ENCODE measurements at places on chromosomes 3 and 15.

- H3K36me3 ChIP-seq = no peaks in the 10 kb centered on the region
- peaks cover 6% of the 10 kb centered on the region for H3K4me1 ChIP-seq
- no peak for DNase-seq
- H3K27ac ChIP-seq = no peak overlapping the region
- H3K4me3 ChIP-seq = no peak overlapping the region
These were observed 61.1 kb downstream of the DIPK2A start for GRCh38 chr3:144032531-144033239.

- no peak overlapping the region for H3K27ac ChIP-seq
- peaks cover 5% of the 10 kb centered on the region for H3K36me3 ChIP-seq
- DNase-seq = no peak
- no peak overlapping the region for H3K4me3 ChIP-seq
These were observed 179.4 kb downstream of the GBE1 start for GRCh38 chr3:81581966-81582599.

- peaks cover 66% of the 10 kb centered on the region for H3K36me3 ChIP-seq
- peaks cover 57% of the 10 kb centered on the region for H3K4me1 ChIP-seq
- no peak overlapping the region for H3K27ac ChIP-seq
- DNase-seq = no peak
- H3K4me3 ChIP-seq = no peak overlapping the region
These were observed 554.7 kb downstream of the FOXP1 start for GRCh38 chr3:71028802-71029201.

GRCh38 chr3:172696357-172696756 lies 14.5 kb downstream of the NCEH1 start:
- H3K36me3 ChIP-seq = no peaks in the 10 kb centered on the region
- H3K27me3 ChIP-seq = no peaks in the 10 kb centered on the region
- H3K4me3 ChIP-seq = no peak overlapping the region
- H3K4me1 ChIP-seq = peaks cover 10% of the 10 kb centered on the region
- H3K27ac ChIP-seq = no peak overlapping the region
- DNase-seq = no peak

GRCh38 chr3:24520976-24521419 lies 26.3 kb upstream of the THRB start:
- H3K36me3 ChIP-seq = no peaks in the 10 kb centered on the region
- H3K4me1 ChIP-seq = no peaks in the 10 kb centered on the region
- no peak for DNase-seq
- H3K27ac ChIP-seq = no peak overlapping the region
- no peak overlapping the region for H3K4me3 ChIP-seq

GRCh38 chr3:196872316-196872715 lies 4.6 kb downstream of the SENP5 start:
- H3K4me1 ChIP-seq = peaks cover 17% of the 10 kb centered on the region
- DNase-seq = no peak
- H3K27ac ChIP-seq = no peak overlapping the region
- no peaks in the 10 kb centered on the region for H3K27me3 ChIP-seq
- peaks cover 13% of the 10 kb centered on the region for H3K36me3 ChIP-seq

GRCh38 chr15:42071717-42072116 lies 22.6 kb downstream of the PLA2G4D start:
- H3K27me3 ChIP-seq = peaks cover 12% of the 10 kb centered on the region
- no peak for DNase-seq
- no peak overlapping the region for H3K27ac ChIP-seq
- no peak overlapping the region for H3K4me3 ChIP-seq

Data from activated T-helper 2 cell treated with anti-CD3 and anti-CD28 coated beads, Interferon-gamma antibody, Interleukin-2, Interleukin-4, amounts not matched to agents 10 μg/mL and 5 μg/mL and 100 μg/mL, durations not matched to agents 14 hours and 24 hours and 36 hours (primary cell).